AG04449 (cell line): ENCODE measurements at places on chromosomes 13 and 19.

GRCh38 chr13:75585153-75585552 lies 35.6 kb downstream of the UCHL3 start:
- no peak for DNase-seq

DNA sequence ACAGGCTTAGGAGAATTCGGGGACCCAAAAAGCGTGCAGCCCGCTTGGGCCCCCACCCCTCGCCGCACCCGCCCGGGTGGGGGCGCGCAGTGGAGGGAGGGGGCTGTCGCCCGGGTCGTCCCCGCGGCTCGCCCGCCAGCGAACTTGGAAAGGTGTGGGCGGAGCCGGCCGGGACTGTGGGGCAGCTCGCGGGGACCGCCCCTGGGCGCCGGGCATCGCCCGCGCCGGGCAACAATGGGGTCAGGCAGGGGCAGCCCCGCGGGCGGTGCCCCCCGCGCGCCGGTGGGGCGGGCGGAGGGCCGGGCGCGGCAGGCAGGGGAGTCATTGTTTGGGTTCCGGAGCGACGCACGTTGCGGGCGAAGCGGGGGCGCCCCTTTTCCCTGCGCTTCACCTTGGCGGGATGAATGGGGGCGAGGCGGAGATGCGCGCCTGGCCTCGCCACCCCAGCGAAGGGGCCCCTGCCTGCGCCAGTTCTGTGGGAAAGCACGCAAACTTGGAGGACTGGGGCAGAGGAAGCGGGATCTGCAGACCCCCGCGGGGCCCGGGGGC lies 647 bp upstream of the KLF12 start:
- no peak for DNase-seq

DNA sequence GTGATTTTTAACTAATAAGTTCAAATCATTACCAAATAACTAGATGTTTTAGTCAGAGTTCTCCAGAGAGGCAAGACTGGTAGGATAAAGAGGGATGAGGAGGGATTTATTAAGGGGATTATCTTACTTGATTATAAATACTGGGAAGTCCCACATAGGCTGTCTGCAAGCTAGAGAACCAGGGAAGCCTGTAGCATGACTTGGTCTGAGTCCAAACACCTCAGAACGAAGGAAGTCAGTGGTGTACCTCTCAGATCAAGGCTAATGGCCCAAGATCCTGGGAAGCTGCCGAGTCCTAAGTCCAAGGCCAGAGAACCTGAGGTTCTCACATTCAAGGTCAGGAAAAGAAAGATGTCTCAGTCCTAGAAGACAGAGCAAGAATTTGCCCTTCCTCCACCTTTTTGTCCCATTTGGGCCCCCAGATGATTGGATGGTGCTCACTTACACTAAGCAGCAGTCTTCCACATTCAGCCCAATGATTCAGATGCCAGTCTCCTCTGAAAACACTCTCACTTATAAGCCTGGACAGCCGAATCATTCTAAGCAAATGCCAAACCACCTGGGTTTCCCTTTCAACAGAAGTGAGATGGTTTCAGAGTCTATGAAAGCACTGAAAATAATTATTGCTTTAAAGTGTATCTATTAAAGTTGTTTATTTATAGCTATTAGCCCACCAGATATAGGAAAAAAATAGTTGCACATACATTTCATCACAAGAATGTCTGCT lies 1599.2 kb downstream of the OLFM4 start:
- no peak for DNase-seq

- no peak for DNase-seq
Observed at GRCh38 chr19:56282809-56283208, 10.3 kb downstream of the EDDM13 start.
